ENCODE measurements at places on chromosomes 1 and 21.

- no peak for DNase-seq
These were observed 12.8 kb upstream of the MIXL1 start for GRCh38 chr1:226210571-226211176.

GRCh38 chr1:36384542-36385409 lies 948 bp downstream of the STK40 start:
- DNase-seq = no peak

GRCh38 chr1:6489383-6489765 lies 2.1 kb downstream of the PLEKHG5 start:
- DNase-seq = no peak

DNA sequence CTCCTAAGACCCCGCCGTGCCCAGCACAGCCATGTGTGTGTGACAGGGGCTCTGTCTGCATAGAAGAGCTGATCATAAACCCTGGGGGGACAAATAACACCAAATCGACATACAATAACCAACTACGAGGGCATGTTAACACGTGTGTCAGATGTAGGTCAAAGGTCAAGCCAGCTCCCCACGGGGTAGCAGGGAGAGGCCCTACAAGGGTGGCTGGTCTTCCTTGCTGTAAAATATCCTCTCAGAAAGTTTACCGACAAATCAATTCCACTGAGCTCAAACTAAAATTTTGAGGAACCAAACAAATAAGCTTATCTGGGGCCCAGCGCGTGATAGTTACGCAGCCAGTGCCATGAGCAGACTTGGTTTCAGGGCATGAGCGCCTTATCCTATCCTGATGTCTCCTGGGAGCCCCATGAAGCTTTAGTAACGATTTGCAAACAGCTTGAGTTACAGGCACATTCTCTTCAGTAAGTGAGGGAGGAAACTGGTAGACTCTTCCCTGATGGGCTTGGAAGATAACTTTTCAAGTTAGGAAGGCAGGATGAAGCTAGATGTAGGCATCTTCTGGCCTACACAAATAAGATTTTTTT lies 2.7 kb upstream of the TMPRSS3 start:
- DNase-seq = no peak

DNA sequence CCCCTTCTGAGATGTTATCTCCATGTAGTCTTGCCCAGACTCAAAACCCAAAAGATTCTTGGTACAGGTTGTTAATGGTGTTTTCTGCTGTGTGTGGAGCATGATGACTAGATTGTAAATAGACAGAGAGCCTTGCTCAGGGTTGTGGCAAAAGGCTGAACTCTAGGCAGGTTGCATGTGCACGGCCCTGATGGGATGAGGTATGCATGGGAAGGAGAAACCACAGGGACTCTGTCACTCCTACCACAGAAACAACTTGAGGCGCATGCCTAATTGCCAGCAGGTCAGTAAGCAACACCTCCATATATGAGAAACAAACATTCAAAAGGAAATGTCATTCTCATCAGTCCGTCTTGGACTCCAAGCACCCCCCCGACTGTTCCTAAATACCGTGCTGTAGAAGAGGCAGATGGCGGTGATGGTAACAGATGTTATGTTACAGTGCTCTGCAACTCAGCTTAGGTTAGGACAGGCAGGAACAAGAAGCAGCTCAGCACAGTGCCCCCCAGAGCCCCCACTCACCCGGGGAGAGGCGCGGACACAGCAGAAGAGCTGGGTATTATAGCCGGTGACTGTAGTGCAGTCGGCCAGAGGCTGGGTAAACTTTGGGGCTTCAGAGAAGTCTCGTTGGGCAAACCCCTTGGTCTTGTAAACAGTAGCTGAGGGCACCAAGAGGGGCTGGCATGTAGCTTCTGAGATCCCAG lies 10.9 kb downstream of the MYBPHL start:
- DNase-seq = no peak

GRCh38 chr21:35796844-35797243 lies 263.5 kb downstream of the SETD4 start:
- no peak for DNase-seq

All from putamen (tissue), 1 donor.